NCI-H345 (cell line): ENCODE measurements at places on chromosomes 2 and 18.

DNA sequence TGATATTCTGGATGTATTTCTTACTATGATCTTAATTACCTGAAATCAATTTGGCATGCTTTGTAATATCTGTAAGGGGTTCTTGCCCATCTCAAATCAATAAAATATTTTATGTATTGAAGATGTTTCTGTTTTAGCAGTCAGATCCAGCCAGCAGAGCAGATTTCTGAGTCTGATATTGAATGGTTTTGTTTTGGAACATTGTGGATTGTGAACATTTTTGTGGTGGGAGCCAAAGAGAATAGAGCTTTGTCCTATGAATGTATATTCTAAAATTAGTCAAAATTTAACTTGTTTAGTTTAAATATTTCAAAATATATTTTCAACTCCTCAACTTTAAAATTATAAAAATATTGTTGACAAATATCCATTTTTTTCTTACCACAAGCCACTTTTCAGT, 197.0 kb downstream of the UBE2E3 start:
- no peak for DNase-seq

DNA sequence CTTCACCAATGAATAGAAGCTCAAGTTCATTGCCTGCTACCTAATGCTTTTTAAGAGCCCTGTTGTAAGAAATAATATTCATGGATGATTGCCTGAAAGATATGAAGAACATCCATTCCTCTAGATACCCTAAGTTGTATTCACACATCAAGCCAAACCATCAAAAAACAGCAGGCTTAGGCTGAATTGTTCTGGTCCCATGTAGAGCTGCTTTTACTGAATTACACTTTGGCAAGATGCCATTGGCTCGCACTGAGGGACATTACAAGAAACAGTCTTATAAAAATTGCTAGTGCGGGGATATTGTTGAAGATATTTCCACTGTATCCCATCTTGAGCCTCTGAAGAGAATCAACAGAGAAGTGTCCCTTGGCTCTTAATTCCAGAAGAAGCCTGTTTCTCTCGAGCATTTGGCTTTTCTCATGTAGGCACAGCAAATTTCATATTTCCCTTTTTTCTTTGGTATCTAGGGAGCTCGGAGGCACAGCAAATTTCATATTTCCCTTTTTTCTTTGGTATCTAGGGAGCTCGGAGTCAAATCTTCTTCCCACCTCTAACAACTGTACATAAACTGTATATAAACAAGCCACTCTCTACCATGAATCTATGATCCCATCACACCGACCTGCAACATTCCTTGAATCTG, 107.5 kb downstream of the COLEC12 start:
- peak; percentile 19 for DNase-seq

DNA sequence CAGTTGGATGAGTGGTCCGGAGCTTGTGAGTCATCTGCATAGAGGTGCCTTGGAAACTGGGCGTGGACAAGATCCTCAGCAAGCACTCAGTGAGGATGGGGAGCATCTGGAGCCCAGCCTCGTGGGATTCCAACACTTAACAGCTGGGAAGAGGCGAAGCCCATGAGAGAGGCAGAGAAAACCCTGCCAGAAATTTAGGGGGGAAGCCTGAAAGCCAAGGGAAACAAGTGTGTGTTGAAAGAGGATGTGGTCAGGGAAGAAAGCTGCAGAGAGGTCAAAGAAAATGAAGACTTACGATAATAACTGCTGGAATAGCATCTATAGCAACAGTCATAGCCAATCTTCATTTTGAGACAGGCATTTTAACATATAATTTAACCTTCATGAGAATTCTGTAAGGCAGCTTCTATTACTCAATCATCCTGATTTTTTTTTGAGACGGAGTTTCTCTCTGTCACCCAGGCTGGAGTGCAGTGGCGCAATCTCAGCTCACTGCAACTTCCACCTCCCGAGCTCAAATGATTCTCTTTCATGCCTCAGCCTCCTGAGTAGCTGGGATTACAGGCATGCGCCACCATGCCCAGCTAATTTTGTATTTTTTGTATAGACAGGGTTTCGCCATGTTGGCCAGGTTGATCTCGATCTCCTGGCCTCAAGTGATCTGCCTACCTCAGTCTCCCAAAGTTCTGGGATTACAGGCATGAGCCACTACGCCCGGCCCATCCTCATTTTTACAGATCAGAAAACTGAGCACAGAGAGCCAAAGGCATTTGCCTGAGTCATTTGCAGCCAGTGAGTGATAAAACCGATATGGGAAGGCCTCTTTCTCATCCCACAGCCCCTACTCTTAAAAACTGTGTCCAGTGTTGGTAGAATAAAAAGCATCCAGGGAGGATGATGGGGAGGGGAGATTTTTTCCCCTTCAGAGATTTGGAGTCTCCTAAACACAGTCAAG, 214.4 kb upstream of the EPAS1 start:
- DNase-seq, result no peak

DNA sequence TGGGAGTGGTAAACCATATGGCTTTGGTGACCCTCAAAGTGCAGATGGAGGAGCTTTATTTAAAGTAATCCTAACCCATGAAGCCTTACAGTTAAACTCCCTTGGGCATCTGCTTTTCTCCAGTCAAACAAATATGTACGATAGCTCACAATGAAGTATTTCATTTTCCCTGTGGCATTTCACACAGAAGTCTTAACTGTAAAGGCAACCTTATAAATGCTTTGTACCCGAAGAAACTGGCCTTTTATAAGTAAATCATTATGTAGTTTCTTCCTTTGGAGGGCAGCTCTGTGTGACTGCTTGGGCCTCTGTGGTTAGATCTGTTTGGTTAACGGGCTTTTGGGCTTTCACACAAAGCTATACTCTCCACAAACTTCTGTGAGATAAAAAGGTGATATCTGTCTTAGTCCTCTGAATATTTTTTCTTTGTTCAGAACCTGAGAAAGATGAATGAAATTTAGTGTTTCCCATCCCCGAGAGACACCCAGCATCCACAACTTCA, 46.6 kb downstream of the SCN1A start:
- no peak for DNase-seq

- DNase-seq, result peak; percentile 71
Measured at GRCh38 chr2:101152272-101153076, 1.3 kb upstream of the TBC1D8 start.

DNA sequence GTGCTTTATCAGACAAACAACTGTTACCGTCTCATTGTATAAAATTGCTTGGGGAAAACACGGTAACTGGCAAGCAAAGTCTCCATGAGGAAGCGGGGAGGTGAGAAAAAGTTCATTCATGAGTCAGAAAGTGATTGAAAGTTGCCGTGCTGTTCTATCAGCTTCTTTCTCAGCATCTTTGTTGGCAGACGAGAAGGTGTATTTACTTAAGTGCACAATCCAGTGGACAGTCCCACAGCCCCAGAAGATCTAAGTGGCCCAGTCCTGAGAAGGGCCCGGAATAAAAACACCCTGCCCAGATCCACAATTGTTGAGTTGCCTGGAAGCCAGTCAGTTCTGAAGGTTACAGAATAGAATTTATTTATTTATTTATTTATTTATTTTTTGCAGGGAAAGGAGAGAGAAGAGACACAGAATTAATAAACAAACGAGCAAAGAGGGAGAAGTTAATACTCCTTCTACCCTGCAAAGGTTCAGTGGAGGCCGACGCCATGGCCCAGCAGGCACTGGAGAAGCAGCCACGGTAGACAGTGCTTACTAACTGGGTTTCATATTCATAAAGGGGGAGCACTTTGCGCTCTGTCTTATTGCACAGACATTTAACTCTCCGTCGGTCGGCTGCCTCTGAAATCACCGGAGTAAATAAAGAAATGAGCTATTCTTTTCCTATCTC, 676.0 kb upstream of the SALL3 start:
- peak; percentile 27 for DNase-seq

DNA sequence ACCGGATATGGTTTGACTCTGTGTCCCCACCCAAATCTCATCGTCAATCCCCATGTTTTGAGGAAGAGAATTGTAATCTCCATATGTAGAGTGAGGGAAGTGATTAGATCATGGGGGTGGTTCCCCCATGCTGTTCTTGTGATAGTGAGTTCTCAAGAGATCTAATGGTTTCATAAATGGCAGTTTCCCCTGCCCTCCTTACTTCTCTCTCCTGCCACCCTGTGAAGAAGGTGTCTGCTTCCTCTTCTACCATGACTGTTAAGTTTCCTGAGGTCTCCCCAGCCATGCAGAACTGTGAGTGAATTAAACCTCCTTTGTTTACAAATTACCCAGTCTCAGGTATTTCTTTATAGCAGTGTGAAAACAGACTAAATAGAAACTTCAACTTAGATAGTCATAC, 69.5 kb downstream of the SESTD1 start:
- DNase-seq, result no peak

DNA sequence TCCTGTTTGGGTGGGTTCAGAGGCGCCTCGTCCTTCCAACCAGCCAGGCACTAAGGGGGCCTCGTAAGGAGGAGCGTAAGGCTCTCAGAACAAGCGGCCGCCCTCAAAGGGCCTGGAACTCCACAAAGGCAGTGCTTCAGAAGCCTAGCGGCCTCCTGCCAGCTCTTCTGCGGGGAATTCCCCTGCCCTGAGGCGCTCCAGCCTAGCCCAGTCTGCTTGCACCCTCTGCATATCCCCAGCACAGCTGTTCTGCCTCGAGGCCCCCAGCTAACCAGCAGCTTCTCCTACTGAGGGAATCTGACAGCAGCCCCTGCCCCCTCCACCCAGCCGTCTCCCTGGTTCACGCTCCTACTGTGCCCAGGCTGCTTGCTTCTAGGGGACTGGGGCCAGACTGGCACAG, 265.9 kb downstream of the TFCP2L1 start:
- no peak for DNase-seq

DNA sequence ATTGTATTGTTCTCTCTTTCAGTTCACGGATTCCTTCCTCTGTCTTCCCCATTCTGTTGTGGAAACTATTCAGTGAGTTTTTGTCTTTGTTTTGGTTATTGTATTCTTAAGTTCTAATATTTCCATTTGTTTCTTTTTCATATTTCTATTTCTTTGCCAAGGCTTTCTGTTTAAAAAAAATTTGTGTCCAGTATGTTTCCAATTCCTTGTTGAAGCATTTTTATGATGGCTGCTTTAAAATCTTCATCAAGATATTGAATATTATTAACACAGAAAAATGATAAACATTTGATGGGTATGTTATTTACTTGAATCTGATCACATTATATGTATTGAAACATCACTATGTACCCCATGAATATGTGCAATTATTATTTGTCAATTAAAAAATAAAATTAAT, 42.4 kb downstream of the ASB1 start:
- DNase-seq, result no peak

GRCh38 chr2:152518641-152519580, 183.9 kb downstream of the FMNL2 start:
- DNase-seq, result peak; percentile 38

- DNase-seq, result no peak
Measured at GRCh38 chr2:128513116-128513960, 194.7 kb upstream of the HS6ST1 start.

- DNase-seq, result no peak
Measured at GRCh38 chr18:48228301-48228715, 180.9 kb downstream of the ZBTB7C start.

DNA sequence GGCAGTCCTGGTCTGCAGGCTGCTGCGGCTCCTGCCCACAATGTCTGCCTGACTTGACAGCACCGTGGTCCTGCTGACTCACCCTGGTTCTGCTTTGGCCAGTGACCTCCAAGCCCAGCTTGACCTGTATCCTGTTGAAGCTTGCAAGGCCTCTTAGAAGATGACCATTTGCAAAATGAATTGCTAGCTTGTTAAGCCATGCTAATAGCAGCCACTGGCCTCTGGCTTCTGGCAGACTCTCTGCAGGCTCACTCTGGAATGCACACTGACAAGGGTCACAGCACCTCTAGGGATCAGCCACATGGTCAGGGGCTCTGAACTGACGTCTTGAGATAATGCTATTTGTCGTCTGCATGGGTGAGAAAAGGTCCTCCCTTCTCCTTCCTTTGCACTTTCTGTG, 25.9 kb downstream of the CNGA3 start:
- no peak for DNase-seq

DNA sequence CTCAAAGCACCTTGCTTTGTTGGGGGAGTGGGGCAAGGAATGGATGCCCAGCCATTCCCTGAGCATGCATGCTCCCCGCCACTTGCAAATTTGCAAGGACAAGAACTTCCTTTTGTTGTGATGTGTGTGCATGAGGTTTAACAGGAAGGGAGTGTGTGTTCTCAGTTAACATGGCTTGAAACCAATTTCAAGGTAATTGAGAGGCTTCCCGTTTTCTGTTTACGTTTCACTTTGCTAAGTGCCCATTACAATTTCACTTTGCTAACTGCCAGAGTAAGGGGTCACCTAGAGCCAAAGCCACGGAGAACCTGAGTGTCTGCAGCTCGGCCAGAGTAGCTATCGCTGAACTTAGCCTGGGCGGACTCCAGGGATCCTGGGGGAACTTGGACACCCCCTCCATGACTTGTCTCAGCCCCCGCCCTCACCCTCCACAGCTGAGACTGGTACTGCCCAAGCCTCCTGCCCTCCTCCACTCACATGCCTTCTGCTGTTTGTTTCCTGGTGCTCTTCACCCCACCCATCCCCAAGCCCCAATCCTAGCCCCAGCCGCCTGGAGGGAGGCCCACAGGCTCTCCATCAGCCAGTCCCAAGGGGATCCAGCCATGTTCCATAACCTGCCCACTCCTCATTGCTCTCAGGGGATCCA, 53.6 kb upstream of the LAPTM4A start:
- no peak for DNase-seq

DNA sequence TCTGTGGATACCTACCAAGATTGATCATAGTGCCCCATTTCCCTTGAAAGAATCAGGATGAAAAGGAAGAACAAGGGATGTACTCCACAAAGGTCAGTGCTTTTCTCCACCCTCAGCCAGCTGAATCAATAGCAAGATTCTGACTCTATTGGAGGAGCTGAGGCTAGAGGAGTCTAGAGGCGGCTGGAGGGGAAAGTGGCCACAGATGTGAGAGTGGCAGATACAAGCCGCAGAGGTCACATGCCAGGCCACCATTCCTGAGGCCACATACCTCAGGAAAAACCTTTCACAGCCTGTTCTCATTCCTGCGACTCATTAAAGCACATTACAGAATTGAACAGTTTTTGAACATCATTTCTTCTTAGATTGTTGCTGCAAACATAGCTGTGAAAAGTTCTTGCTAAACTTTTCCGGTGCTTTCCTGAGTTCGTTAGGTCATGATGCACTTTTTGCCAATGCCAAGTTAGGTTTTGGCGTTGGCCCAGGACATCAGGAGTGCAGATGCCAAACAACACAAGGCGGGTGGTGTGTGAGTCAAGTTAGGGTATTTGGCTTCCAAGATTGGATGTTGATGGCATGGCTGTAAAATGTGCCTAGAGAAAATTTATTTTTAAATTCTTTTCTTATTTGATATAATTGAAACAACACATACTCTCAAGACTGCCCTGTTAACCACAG, 160.7 kb upstream of the SP5 start:
- no peak for DNase-seq

DNA sequence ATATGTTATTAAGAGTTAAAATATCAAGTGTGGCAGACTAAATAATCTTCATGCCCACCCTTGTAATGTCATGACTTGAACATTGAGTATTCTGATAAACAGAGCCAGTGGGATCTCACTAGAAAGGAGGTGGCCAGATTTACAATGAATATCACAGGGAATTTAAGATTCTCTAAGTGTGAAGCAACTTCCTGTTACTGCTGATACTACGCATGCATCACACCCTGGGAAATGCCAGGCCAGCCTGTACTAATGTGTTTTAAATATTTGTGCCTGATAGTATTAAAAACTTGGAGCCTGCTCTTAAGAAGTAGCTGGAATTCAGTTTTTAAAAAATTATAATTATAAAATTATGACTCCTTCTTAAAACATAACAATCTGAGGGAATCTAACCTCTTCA, 148.3 kb downstream of the LAMA3 start:
- no peak for DNase-seq
